ENCODE measurements at places on chromosomes 6 and 20.

DNA sequence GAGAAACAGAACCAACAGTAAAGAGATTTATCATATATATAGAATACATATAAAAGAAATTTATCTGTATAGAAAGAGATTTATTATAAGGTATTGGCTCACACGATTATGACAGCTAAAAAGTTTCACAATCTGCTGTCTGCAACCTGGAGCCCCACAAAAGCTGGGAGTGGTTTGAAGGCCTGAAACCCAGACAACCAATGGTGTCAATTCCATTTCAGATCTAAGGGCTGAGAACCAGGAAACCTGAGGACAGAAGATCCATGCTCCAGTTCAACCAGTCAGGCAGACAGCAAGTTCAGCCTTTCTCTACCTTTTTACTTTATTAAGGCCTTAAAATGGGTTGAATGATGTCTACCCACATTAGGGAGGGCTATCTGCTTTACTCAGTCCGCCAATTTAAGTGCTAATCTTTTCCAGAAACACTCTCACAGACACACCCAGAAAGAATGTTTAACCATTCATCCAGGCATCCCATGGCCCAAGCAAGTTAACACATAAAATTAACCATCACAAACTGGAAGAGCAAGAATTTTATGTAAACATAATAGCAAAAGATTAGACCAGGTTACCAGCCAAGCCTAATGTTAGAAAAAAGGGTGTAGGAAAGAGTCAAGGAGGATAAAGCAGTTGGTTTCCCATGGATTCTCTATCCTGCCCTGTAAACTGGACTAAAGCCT, 170.9 kb downstream of the FUT9 start:
- no peak overlapping the region for H3K4me3 ChIP-seq
- H3K27me3 ChIP-seq: no peaks in the 10 kb centered on the region
- DNase-seq: no peak
- no peaks in the 10 kb centered on the region for H3K4me1 ChIP-seq
- H3K36me3 ChIP-seq: no peaks in the 10 kb centered on the region

DNA sequence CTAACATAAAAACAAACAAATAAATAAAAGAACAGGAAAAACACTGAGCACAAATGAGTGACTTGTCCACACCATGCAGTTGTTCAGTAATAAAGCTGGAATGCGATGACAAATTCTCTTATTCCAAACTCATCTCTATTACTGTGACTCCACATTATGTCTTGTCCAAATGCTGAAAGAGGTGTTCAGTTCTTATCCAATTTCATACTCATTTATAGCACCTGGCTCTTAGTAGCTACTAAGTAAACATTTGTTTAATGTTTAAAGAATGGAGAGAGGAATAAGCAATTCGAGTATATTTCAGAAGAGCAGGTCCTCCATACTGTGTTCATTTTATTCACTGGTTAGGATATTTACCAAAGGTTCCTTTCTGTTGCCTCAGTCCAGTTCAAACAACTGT, 439.0 kb upstream of the JAG1 start:
- no peaks in the 10 kb centered on the region for H3K27me3 ChIP-seq
- DNase-seq: no peak
- H3K36me3 ChIP-seq: no peaks in the 10 kb centered on the region
- H3K4me1 ChIP-seq: no peaks in the 10 kb centered on the region
- H3K4me3 ChIP-seq: no peak overlapping the region

GRCh38 chr6:16651871-16652270, 109.4 kb downstream of the ATXN1 start:
- H3K36me3 ChIP-seq: no peaks in the 10 kb centered on the region
- no peak for DNase-seq
- H3K27ac ChIP-seq: no peak overlapping the region
- H3K4me3 ChIP-seq: no peak overlapping the region

- no peak overlapping the region for H3K27ac ChIP-seq
- DNase-seq: no peak
- H3K4me3 ChIP-seq: no peak overlapping the region
- no peaks in the 10 kb centered on the region for H3K27me3 ChIP-seq
- H3K36me3 ChIP-seq: no peaks in the 10 kb centered on the region
Observed at GRCh38 chr6:36743032-36743431, 45.4 kb downstream of the RAB44 start.

- no peak overlapping the region for H3K4me3 ChIP-seq
- H3K27ac ChIP-seq: no peak overlapping the region
- no peaks in the 10 kb centered on the region for H3K4me1 ChIP-seq
- no peak for DNase-seq
Observed at GRCh38 chr6:85685713-85686112, 43.0 kb upstream of the SYNCRIP start.

DNA sequence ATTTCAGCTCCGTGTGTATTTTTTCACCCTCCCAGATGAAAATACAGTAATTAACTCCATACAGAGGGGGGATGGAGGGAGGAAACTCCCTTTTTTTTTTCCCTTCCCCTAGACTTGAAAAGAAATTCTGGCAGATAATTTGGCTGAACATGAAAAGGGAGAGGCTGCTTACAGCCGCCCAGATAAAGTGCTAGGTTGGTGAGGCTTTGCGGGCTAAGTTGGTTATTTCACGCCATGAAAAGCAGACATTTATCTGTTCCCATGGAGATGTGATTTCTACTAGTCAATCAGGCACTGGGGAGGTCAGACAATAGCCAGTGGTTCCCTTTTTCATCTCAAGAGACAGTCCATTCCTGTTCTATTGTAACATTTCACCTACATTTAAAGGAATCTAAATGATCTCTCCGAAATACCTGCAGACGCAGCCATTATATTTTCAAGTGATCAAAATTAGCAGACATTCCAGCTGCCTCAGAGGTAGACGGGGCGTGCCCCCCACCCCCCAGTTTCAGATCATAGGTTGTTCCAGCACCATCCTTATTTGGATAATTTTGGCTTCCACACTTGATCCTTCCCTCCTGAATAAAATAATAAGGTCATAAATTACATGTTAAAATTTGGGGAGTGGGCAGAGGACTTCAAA, 143.9 kb upstream of the ZNF217 start:
- DNase-seq: no peak
- peak overlapping the region; percentile 51 for H3K27ac ChIP-seq
- no peak overlapping the region for H3K4me3 ChIP-seq
- H3K36me3 ChIP-seq: no peaks in the 10 kb centered on the region
- H3K27me3 ChIP-seq: peaks cover 41% of the 10 kb centered on the region

DNA sequence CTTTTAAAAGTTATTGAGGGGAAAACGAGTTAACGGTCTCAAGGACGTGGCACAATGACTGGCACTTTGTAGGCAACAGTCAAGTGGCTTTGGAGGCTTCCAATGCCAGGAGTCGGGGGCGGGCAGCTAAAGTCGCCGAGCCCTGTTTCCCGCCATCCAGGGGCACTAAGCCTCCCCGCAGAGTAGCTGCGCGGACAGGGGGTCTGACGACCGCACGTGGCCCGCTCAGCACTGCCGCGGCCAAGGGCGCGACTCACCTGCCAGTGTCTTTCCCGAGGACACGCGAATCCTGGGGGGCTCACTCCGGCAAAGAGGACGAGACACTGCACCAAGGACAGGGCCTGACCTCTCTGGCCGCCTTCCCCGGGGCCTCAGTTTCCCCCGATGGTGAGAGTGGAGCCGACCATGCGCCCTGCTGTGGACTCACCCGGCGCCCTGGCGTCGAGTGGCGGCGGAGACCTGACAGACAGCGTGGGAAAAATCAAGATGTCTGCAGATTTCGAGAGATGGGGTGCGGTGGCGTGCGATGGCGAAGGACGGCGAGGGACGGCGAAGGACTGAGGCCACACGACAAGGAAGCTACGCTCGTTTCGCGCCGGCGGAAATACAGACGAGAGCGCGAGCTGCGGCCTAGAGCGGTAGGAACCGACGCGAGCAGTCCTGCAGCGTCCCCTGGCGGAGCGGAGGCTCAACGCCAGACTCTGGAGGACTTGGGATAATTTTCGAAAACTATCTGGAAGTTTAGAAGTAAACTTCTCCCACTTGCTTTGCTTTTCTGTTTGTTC, at the start of gene SNHG17:
SNHG17 (minus strand) TSS at position 559 of the 785 bp plus-strand sequence.
- DNase-seq: peak; percentile 90
- peak within 1 kb of the TSS; percentile 85 for H3K27ac ChIP-seq
- H3K27me3 ChIP-seq: no peaks in the 10 kb centered on the region
- H3K4me1 ChIP-seq: peaks cover 39% of the 10 kb centered on the region
- H3K4me3 ChIP-seq: peak within 1 kb of the TSS; percentile 55

DNA sequence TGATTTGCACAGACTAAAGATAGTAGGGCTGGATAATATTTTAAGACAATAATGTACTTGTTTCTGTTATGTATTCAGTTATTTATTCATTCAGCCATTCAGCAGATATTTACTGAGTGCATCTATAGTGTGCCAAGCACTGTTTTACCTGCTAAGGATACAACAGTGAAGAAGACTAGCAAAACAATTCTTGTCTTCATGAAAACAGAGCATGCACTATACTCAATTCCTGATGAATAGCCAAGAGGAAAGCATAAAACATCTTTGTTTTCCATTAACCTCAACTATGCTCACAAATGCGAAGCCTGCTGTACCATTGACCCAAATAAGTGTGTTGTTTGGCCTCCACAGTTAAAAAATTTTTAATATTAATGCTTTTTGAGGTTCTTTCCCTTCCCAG, 436.7 kb downstream of the BCKDHB start:
- H3K27me3 ChIP-seq: no peaks in the 10 kb centered on the region
- H3K4me1 ChIP-seq: no peaks in the 10 kb centered on the region
- no peak overlapping the region for H3K4me3 ChIP-seq
- H3K36me3 ChIP-seq: no peaks in the 10 kb centered on the region
- no peak overlapping the region for H3K27ac ChIP-seq
- DNase-seq: no peak

DNA sequence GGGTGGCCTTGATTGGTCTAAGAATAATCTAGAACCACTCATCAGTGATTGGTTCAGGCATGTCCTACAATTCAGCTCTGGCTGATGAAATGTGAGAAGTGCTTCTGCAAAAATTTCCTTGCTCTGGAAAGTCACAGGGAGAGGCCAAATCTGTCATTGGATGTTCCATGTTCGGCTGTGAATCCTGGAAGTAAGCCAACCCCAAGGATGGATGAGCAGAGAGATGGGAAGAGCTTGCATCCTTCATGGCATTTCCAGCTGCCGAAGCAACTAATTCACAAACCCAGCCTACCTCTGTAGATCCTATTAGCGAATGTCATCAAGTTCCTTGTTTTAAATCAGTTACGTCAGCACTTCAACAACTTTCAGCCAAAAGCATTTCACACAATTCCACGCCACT, 187.2 kb upstream of the SOX4 start:
- no peak overlapping the region for H3K4me3 ChIP-seq
- H3K27me3 ChIP-seq: no peaks in the 10 kb centered on the region
- no peak overlapping the region for H3K27ac ChIP-seq
- H3K4me1 ChIP-seq: no peaks in the 10 kb centered on the region

GRCh38 chr20:53826597-53827291, 233.1 kb upstream of the ZNF217 start:
- no peak overlapping the region for H3K4me3 ChIP-seq
- H3K27ac ChIP-seq: no peak overlapping the region
- peaks cover 35% of the 10 kb centered on the region for H3K4me1 ChIP-seq
- H3K36me3 ChIP-seq: no peaks in the 10 kb centered on the region
- no peaks in the 10 kb centered on the region for H3K27me3 ChIP-seq

GRCh38 chr6:92806254-92806653, 613.1 kb downstream of the EPHA7 start:
- no peak overlapping the region for H3K27ac ChIP-seq
- no peaks in the 10 kb centered on the region for H3K4me1 ChIP-seq
- no peaks in the 10 kb centered on the region for H3K36me3 ChIP-seq
- no peak for DNase-seq
- no peak overlapping the region for H3K4me3 ChIP-seq
- no peaks in the 10 kb centered on the region for H3K27me3 ChIP-seq

DNA sequence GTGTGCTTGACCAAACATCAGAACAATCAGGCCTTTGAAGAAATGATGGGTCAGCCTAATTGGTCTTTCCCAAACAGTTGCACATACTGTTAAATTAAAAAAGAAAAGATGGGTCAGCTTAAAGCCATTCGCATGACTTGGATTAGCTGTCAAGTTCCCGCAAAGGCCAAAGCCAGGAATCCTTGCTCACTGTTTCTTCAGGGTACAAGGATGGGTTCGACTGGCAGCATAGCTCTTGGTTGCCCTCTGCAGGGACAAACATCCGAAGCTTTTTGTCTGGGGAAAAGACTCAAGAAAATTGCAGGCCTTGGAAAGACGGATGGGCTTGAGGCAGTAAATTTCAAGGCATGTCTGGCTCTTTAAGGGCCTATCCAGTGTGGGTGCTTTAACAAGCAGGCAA, 168.0 kb downstream of the HDGFL1 start:
- no peaks in the 10 kb centered on the region for H3K36me3 ChIP-seq
- no peak overlapping the region for H3K4me3 ChIP-seq
- peaks cover 4% of the 10 kb centered on the region for H3K4me1 ChIP-seq
- no peaks in the 10 kb centered on the region for H3K27me3 ChIP-seq
- DNase-seq: peak; percentile 31
- H3K27ac ChIP-seq: no peak overlapping the region
